ENCODE measurements at places on chromosomes 4 and X. TPM values are rescaled to one million over a fixed set of nuclear protein-coding genes. Genes with fewer than 3 reads are reported as not detected.

GRCh38 chr4:15451866-15452765, 17.6 kb upstream of the CC2D2A start:
- no peak for DNase-seq

- DNase-seq = no peak
These were observed 1.1 kb upstream of the CUL4B start for GRCh38 chrX:120561634-120562568.

- DNase-seq = no peak
These were observed 575.3 kb downstream of the TRIML1 start for GRCh38 chr4:188714501-188714900.

The EGF gene
- 3.9 TPM for polyA plus RNA-seq

DNA sequence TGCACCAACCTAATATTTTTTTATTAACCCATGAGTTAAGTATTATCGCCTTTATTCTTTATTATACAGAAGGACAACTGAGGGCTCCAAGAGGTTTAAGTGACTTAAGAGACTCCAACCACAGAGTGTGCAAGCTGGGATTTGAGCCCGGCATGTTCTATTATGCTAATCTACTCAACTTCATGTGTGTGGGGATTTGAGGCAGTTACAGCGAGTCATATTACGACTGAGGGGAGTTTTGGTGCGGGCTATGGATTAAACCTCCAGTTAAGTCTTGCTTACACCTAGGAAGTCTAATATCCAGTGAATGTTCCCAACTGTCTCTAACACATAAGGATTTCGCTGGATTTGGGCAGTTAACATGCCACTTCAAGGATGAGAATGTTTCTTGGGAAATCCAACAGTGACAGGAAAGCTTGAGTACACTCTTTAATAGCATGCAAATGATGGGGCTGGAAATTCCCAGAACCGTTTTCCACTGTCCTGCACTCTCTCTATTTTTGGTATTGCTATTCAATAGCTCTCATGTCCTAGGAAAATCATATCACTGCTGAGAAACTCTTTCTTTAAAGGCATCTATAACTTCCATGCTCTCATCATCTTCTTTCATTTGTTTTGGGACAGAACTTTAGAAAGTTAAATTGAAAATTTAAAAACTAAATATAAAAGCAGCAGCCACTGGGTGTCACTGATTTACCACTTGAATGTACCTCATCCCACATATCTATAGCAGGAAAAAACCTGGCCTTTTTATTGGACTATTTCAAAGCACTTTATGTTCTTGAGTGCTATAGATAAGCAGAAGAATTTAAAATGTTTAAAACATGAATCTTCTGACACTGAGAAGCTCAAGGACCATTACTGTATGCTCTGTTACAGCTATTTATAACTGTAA, 165.1 kb upstream of the TTC29 start:
- no peak for DNase-seq

DNA sequence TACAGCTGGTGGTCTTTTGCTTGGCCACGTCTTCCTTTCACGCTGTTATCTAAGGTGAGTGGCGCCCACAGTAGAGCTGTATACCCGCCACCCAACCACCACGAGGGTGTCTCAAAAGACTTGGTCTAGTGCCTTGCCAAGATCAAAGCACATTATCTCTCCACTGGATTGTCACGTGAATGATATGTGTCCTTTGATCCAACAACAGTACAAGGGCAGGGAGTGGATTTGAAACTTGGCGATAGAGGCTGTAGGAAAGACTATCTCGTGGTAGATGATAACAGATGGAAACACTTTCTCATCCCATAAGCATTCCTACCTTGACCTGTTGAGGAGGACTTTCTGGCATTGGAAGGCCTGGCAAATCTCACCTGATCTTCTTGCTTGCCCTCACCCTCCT, 37.7 kb upstream of the BCLAF3 start:
- DNase-seq = no peak

The DBET gene
- not detected for polyA plus RNA-seq

GRCh38 chrX:1190596-1191145, 21.8 kb downstream of the CRLF2 start:
- DNase-seq = no peak

GRCh38 chr4:14787894-14788293, 214.4 kb upstream of the CPEB2 start:
- no peak for DNase-seq

The FAM156A gene
- 19.3 TPM for polyA plus RNA-seq

DNA sequence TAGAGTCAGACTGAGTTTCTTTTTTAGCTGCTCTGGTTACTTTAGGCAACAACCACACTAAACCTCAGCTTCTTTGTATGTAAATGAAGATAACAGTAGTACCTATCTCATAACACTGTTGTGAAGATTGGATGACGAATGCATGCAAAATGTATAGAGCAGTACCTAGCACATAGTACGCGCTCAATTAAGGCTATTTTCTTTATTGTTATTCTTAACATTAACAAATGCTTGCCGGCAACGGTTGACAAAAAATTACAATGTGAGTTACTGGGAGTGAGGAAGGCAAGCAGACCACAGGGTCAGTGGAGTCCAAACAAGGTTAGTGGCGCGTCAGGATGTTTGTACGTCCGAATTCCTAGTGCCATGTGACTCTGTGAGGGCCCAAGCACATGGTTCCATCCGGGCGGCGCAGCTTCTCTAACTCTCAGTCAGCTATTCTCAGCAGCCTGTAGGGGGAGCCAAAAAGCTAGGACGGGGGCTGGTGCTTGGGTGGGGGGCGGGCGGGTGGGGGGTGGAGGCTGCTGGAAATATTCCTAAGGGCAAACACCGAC, 821 bp upstream of the NALF2 start:
- no peak for DNase-seq

- DNase-seq = no peak
These were observed 92.4 kb downstream of the FHDC1 start for GRCh38 chr4:153028535-153028934.

The CT45A10 gene
- not detected for polyA plus RNA-seq

DNA sequence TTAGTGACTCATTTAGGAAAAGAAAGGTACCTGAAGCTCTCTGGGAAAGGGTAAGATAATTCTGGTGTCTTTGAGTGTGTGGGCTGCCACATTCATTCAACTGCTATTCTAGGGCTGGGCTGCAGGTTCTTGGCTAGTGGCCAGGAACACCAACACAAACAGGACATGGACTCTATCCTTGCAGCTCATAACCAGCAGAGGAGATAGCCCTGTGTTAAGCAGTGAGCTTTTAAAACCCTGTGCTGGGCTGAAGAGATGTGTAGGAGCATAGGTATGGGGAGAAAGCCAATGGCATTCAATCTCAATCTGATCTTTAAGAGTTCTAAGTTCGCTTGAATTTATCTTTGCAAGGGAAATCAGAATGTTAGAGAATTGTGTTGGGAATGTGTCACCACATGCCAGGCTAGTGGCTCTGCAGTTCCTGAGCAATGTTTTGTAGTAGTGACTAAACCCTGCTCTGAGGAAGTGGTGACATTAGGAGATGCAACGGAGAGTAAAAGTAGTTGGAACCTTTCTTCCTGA, 39.2 kb downstream of the SGMS2 start:
- DNase-seq = no peak

The CLIC2 gene
- 3.8 TPM for polyA plus RNA-seq

- DNase-seq = no peak
These were observed 61.2 kb downstream of the HMGB2 start for GRCh38 chr4:173272996-173273395.

The SEC24B gene
- polyA plus RNA-seq = 45.6 TPM

GRCh38 chr4:122689972-122690371, 42.5 kb upstream of the BBS12 start:
- DNase-seq = no peak

GRCh38 chrX:30893206-30893605, 4.2 kb upstream of the TAB3 start:
- no peak for DNase-seq

DNA sequence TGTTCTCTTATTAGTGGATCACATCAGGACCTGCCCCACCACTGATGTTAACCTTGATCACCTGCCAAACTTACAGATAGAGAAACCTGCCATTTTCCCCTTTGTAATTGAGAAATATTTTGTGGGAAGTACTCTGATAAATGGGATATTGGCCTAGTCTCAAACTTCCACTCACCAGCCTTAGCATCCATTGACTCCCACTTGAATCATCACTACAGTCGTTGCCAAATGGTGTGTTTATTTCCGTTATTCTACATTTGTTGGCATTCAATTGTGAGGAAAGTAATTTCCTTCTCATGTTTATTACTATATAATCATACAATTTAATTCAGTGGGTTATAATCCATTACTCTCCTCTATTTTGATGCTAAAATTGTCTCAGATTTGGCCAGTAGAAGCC, 156.4 kb upstream of the CXCL13 start:
- no peak for DNase-seq

- no peak for DNase-seq
These were observed 28.6 kb upstream of the LSM6 start for GRCh38 chr4:146146918-146147317.

- DNase-seq = no peak
These were observed 53.4 kb upstream of the COL25A1 start for GRCh38 chr4:109355835-109356234.

GRCh38 chrX:17685026-17685425, 52.3 kb upstream of the SCML1 start:
- no peak for DNase-seq

The TEX13C gene
- not detected for polyA plus RNA-seq

DNA sequence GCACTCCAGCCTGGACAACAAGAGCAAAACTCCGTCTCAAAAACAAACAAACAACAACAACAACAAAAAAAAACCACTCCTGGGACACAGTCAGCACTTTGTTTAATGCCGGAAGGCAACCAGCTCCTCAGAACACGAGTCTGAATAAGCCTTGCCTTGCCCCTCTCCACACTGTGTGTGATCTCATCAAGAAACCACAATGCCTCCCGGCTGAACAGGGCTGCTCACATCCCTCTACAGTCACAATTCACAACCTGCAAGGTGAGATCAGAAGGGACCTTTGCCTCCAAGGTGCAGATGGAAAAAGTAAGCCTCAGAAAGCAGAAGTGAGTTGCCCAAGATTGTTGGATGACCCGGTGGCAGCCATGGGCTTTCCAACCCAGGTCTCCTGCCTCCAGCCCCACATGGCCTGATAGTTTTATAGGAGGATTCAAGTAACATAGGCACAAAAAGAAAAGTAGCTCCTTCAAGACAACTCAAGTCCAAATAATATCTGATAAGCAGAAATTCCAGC, 80.8 kb downstream of the JAKMIP1 start:
- DNase-seq = no peak

GRCh38 chr4:110183643-110184042, 14.8 kb downstream of the ELOVL6 start:
- DNase-seq = no peak

DNA sequence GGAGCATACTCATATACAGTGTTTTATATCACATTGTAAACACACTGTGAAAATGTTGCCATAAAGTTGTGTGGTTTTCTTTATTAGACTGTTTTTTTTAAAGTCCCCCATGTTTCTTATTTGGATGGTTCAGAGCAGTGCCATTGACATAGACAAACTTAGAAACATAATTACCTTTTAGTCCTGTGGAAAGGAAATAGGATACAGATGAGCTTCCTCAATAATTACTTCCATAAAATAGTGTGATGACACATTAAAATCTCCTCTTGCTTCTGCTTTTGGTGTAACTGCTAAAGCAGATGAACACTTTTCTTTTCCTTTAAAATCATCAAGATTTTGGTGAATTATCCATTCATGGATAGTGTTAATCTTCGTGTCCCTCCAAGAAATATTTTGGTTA, 52.9 kb upstream of the LIMCH1 start:
- DNase-seq = no peak

GRCh38 chrX:19906293-19906692, 18.9 kb upstream of the SH3KBP1 start:
- no peak for DNase-seq

GRCh38 chrX:103800318-103800717, 23.7 kb downstream of the PLP1 start:
- no peak for DNase-seq

- DNase-seq = no peak
These were observed 98.3 kb upstream of the SFRP2 start for GRCh38 chr4:153887217-153887616.

The HMGB3 gene
- 152 TPM for polyA plus RNA-seq

The XK gene
- 1.3 TPM for polyA plus RNA-seq

- no peak for DNase-seq
These were observed 16.4 kb downstream of the NAAA start for GRCh38 chr4:75924309-75924827.

GRCh38 chr4:109576462-109576861, 16.4 kb downstream of the MCUB start:
- no peak for DNase-seq

GRCh38 chrX:134717698-134718097, 59.4 kb upstream of the PLAC1 start:
- no peak for DNase-seq

- no peak for DNase-seq
These were observed 2192.6 kb upstream of the AGA start for GRCh38 chr4:179634862-179635261.

DNA sequence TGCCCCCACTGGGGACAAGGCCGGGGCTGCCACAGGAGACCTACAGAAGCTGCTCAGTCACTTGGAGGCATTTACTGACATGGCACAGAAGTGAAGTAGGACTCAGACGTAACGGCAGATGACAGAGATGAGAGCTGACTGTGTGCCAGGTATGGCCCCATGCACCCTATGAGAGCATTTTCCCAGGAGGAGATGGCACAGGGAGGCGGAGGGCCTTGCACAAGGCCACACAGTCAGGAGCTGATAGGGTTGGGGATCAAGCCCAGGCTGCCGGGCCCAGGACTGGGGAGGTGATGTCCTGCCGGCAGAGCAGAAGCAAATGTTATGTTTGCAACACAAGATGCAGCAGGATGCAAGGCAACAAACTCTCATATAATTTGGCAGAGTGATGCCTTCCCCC, 34.1 kb downstream of the NAT8L start:
- DNase-seq = no peak

The CD99 gene
- polyA plus RNA-seq = 220 TPM

- DNase-seq = no peak
These were observed 18.0 kb downstream of the GRK4 start for GRCh38 chr4:2981256-2981819.

The PABPC5 gene
- 5.3 TPM for polyA plus RNA-seq

- no peak for DNase-seq
These were observed 274.4 kb downstream of the DCTD start for GRCh38 chr4:182642831-182643230.

DNA sequence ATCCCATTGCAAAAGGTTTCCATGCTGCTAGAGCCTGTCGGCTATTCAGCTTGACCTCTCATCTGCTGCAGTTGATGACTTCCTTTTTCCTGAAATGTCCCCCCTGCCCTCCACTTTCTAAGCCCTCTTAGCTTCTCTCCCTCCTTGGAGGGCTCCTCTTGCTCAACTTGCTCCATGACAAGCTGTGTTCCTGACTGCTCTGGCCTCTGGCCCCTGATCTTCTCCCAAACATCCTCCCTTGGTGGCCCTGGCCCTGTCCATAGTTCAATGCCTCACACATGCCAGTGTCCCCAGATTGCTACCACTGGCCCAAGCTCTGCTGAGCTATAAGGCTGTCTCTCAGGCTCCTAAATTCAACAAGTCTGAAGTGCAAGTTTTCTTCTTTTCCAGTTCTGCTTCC, 29.6 kb downstream of the RASL11B start:
- DNase-seq = no peak

The SAGE1 gene
- not detected for polyA plus RNA-seq

- no peak for DNase-seq
These were observed 16.4 kb downstream of the DDX3X start for GRCh38 chrX:41350150-41350975.

Data from right renal cortex interstitium (tissue), 3 donors.